Nephron progenitor cell (in vitro differentiated cells): ENCODE measurements at places on chromosomes 11 and 22.

DNA sequence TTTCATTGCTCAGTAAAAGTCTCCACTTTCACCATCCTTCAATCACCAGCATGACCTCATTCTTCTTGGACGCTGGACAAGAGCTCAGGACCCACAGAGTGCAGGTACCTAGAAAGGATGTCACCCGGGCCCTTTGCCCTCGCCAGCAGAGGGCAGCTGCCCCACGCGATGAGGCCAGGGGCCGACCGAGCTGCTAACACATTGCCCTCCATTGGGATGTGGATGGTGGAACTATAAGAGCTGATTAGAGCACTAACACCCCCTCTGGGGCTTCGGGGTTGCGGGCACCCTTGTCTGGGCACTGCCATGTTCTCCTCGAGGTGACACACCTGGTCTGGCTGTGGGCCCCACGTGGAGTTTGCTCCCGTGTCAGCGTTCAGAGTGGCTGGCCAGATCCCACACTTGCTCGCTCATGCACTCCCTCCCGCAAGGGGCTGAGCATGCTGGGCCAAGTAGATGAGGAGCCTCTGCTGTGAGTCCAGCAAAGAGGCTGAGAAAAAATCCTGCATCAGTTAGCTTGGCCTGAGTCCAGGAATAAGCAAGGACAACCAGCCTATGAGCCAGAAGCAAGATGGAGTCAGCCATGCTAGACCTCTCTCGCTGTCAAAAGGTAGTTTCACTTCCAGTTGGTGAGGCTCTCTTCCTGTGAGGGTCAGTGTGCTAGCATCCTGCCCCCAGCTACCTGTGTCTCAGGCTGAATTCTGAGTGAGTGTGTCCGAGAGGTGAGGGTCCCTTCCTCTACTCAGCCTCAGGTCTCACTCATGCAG is 9.8 kb downstream of the KRTAP5-6 start:
- no peak for DNase-seq

GRCh38 chr11:134466610-134467567 is 54.8 kb upstream of the B3GAT1 start:
- no peak for DNase-seq

- no peak for DNase-seq
Observed at GRCh38 chr11:124745270-124745834, 5.6 kb downstream of the NRGN start.

GRCh38 chr11:31702966-31703365 is 108.2 kb downstream of the PAX6 start:
- DNase-seq: no peak

DNA sequence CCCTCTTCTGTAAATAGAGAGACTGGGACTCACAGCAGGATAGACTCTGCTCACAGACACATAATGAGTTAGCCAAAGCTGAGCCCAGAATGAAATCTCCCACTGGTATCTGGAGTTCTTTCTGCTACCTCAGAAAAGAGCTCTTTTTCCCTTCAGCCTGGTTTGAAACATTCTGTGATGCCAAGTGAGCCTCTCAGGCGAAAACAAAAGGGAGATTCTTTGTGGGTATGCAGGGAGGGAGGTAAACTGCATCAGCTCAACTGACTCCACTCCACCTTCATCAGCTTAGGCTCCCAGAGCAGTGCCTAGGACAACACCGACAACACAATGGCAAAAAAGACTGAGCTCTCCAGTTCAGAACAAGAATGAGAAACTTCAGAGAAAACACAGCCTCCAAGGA is 55.1 kb upstream of the SCUBE2 start:
- DNase-seq: no peak

GRCh38 chr11:1178906-1179305 is 21.2 kb downstream of the MUC5AC start:
- DNase-seq: no peak

- no peak for DNase-seq
Observed at GRCh38 chr11:19441752-19442553, 201.2 kb upstream of the E2F8 start.

GRCh38 chr11:19816817-19817216 is 104.2 kb downstream of the NAV2 start:
- DNase-seq: no peak

GRCh38 chr22:20153945-20154344 is 3.1 kb upstream of the CCDC188 start:
- no peak for DNase-seq

DNA sequence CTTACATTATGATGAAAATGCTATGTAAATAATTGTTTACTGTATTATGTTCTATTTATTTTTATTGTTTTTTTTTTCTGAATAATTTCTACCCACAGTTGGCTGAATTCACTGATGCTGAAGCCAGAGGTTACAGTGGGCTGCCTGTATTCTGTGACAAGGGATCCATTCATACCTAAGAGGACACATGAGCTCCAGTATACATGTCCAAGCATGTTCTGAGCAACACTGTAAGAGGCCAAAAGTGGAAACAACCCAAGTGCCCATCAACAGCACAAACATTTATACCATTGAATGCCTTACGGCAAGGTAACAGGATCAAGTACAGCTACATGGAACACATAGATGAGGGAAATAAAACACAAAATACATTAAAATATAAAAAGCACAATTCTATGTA is 1.4 kb upstream of the SRSF8 start:
- no peak for DNase-seq

- DNase-seq: no peak
Observed at GRCh38 chr22:49693416-49693815, 134.3 kb downstream of the BRD1 start.

DNA sequence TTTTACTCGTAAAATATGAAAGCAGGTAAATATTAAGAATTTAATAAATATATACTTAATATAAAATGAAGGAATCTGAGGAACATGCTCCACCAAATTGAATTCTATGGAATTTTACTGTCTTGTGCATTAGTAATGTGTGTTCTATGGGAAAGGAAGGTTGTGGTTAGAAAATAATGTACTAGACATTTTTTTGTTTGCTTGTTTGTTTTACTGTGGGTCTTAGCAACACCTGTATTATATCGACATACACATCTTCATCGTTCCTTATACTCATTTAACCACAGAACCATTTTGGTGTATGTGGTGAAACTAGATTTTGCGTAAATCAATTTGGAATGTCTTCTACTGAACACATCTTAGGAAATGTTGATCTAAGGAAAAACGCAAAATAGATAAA is 114.1 kb upstream of the MTMR2 start:
- no peak for DNase-seq

DNA sequence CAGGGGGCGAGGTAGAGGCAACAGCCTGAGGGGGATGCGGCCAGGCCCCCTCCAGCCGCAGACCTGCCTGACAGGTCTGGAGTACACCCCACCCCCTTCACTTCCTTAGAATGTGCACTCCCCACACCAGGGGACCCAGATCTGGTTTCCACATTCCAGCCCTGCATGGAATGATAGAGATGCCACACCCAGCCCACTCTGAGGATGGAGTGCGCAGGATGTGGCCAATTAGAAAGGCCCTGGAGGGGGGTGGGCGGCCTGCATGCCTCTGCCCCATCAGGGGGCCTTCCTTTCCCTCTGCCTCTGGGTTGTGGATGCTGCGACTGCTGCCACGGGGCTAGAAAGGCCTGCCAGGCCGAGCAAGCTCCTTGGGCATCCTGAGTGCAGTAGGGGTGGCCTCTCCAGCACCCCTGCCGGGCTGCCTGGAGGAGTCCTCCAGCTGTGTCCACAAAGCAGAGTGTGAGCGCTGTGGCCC is 28.2 kb upstream of the MGAT3 start:
- DNase-seq: peak; percentile 55

DNA sequence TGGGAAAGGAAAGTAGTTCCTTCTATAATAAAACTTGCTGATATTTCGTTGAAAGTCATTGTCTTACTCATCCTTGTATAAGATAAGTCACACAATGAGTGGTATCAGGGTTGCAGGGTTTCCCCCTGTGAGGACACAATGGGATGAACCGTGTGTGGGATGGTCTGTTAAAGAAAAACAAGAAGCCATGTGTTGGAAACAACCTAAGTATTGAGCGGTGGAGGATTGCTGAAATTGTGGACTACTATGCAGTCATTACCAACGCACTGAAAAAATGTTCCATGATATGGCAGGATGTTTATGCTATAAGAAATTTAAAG is 28.6 kb downstream of the PTPRJ start:
- no peak for DNase-seq

GRCh38 chr11:64523456-64524157 is 67.4 kb upstream of the SLC22A12 start:
- no peak for DNase-seq

DNA sequence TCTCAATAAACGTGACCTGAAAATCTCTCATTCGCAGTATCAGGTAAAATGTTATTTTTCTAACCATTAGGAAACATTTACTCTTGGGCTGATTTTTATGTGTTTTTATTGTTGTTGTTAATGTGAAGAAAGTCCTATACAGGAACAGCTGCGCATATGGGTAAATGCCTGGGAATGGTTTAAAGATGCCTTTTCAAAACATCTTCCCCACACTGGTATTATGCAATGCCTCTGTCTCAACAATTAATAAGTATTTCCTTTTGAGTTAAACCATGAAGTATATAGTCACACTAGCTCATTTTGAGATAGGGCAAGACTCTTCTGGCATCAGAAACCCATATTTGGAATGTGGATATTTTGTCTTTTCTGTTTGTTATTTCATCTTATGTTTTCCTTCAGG is 13.7 kb upstream of the LIN7C start:
- no peak for DNase-seq

DNA sequence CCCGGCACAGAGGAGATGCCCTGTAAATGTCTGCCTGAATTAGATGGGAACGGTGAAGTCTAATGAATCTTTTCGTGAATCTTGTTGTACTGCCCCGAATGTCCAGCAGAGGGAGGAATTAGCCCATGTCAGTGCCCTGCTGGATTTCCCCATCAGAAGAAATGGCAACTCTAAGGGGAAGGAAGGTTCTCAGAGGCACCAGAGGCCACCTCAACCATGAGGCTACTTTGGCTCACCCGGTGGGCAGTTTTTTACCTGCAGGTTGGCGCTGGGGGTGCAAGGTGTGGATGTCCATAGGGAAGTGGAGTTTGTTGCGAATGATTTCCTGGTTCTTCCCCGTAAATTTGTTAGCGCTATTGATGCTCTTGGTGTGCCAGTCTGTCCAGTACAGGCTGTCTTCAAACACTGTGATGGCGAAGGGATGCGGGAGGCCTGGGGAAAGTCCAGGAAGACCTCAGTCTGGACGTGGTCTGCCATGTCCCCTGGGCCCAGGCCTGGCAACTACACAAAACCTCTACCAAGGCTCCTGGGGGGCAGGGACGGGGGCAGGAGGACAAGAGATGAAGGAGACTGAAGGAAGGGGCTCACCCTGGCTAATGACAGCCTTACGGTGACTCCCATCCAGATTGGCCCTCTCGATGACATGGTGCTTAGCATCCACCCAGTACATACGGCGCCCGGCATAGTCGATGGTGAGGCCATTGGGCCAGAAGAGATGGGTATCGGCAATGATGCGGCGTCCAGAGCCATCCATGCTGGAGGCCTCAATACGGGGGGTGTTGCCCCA is 28.5 kb downstream of the LRP4 start:
- peak; percentile 83 for DNase-seq

- no peak for DNase-seq
Observed at GRCh38 chr22:31140746-31141145, 438 bp upstream of the PLA2G3 start.

GRCh38 chr22:37556710-37557109 is 3.6 kb upstream of the CDC42EP1 start:
- DNase-seq: peak; percentile 30
